Erythroblast (primary cell): ENCODE measurements at places on chromosomes 2 and 18.
A peak's percentile ranks its signal among the peaks of the same experiment; 100 is the strongest.

- DNase-seq = no peak
Observed at GRCh38 chr2:145812165-145812554, 1292.2 kb upstream of the ZEB2 start.

DNA sequence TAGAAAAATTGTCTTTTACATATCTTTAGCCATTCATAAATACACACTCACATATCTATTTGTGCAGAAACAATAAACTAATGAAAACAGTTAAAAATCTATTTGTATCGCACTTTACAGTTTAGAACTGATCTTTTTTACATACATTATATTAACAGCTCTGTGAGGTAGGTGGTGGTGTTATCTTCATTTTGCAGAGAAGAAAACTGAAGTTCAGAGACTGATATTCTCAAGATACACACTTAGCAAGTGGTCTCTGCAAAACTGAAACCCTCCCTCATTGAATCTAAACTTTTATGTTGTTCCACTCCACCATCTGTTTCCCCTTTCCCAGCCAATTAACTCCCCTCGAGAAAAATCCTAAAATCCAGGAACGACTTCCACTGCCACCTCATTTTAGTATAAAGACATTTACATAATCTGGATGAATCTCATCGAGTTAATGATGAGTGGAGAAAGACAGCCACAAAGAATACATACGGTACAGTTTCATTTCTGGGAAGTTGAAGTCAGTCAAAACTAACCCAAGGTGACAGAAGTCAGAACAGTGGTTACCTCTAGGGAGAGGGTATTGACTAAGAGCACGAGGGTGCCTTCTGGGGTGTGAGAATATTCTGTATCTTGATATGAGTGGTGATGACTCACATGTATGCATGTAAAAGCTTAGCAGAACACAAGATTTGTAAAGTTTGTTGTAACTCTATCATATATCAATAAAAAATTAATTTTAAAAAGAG is 524.2 kb upstream of the TCF4 start:
- no peak for DNase-seq

DNA sequence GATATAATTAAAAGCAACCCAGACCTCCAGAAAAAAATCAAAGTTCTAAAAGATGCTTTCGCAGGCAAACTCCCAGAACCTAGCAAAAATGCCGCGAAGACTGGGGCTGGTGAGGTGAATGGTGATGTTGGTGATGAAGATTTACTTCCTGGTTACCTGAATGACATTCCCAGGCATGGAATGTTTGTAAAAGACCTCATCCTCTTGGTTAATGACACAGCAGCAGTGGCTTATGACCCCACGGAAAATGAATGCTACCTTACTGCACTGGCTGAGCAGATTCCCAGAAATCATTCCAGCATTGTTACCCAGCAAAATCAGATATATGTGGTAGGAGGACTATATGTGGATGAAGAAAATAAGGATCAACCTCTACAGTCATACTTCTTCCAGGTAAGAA is 994 bp downstream of the KLHL41 start:
- no peak for DNase-seq

DNA sequence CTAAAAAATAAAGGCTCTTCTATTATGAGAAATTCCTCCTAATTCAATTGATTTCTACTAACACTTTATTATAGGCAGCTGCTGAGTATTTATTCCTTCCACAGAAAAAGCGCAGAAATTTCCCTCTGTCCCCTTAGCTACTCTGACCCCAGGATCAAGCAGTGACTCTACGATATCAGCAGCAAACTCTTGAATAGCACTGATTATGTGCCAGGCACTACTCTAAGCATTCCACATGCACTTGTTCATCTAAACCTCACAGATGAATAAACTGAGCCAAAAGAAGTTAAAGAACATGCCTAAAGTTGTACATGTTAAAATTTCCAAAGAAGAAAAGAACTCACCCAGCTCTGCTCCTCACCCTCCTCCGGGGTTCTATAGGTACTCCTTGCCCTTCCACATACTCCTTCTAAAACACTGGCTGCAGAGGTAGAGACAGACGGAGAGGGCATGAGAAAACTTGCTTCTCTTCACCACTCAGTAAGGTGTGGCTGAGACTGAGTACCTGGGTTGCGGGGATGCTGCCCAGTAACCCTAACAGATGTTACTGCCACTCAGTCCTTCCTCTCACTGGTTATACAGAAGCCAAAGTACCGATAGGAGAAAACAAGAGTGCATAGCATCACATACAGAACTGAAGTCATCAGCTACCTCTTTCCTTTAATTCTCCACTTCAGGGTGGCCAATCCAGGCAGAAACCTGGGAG is 9.9 kb downstream of the C1D start:
- no peak for DNase-seq

- DNase-seq = no peak
Observed at GRCh38 chr2:53150146-53150545, 617.5 kb upstream of the CHAC2 start.

DNA sequence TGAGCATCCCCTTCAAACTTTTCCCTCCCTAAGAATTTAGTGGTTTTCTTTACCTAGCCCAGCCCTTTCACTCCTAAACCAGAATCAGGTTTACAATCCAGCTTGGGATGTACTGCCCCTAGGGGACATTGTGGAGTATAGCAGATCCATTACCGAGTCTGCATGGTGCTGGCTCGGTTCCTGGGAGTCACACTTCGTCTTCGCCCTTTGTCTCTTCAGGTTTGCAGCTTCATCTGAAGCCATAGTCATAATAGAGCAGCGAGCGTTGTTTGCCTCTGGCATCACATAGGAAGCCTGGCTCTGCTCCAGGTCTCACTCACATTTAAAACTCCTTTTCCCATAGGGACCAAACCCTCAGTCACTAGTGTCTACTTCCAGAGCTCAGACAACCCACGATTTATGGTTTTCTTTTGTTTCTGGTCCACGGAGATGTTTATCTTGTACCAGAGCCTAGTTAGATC is 16.8 kb upstream of the LYPD6 start:
- DNase-seq = peak; percentile 5

- DNase-seq = peak; percentile 43
Observed at GRCh38 chr2:28752631-28753376, 1.2 kb downstream of the PPP1CB start.

DNA sequence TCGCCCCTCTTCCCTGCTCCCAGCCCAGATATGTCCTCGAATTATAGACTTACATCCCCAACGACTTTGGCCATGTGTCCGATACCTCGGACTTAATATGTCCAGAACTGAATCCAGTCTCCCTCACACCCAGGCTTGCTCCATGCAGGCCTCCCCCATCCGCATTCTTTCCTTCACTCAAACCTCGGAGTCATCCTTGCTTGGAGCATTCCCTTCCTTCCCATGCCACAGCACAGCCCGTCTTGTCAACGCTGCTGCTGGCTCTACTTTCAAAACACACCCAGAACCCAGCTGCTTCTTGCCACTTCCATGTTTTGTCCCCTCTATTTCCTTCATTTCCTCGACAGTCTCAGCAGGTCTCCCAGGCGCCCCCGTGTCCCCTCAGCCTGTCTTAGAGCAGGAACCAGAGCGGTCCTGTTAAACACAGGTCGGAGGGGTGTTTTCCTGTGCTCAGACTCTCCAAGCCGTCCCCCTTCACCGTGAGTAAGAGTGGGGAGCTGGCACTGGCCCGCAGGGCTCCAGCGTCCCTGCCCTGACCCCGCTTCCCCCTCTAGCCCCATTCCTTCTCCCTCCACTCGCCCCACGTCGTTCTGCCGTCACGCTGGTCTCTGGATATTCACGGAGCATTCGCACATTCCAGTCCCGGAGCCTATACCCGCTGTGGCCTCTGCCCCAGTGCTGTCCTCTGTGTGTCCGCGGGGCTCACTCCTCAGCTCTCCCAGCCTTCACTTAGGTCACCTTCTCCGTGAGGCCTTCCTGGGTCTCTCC is 54.4 kb downstream of the VAPA start:
- DNase-seq = no peak

DNA sequence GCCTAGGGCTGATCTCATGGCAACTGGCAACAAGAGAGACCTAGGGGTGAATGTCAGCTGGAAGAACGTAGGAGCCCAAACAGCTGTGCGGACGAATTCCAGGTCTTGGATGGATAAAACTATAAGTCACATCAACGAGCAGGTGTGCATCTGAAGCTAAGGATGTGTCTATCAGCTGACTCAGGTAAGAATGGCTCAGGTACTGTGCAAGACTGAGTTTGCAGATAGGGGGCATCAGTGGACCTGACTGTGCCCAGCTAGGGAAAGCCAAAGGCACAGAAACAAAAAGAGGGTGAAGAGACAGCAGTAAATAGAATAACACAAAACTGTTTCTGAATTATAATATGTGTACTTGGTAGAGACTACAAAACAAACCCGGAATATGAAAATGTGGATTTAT is 357.3 kb downstream of the ZEB2 start:
- DNase-seq = peak; percentile 61

DNA sequence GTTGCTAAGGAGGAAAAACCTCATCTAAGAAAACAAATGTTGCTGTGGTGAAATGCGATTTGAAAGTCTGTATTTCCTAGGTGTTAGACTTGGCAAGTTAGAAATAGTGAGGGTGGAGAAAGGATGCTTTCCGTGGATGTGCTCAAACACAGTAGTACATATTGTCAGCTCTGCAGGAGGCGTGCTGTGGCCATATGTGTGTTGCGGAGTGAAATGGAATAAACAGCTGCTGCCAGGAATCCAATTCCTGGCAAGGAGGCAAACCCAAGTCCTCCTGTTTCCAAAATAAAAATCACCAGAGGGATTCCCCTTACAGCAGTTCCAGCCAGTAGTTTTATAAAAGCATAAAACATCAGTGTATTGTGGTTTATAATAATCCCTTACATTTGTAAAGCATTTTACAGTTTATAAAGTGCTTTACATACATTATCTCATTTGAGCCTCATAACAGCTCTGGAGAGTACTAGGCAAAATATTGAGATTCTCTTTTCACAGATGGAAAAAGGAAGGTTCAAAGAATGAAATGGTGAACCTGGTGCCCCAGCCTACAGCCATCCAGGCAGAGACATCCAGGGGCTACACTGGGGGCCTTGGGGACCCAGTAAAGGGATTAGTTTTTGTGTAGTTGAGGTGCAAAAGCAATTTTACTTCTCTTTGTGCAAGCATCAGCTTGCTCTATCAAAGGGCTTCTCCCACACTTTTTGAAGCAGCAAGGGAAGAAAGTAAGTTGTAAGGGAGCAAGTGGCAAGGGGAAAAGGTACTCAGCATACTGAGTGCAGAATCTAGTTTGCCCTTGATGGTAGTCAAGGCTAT is 206.0 kb downstream of the AGPS start:
- no peak for DNase-seq

DNA sequence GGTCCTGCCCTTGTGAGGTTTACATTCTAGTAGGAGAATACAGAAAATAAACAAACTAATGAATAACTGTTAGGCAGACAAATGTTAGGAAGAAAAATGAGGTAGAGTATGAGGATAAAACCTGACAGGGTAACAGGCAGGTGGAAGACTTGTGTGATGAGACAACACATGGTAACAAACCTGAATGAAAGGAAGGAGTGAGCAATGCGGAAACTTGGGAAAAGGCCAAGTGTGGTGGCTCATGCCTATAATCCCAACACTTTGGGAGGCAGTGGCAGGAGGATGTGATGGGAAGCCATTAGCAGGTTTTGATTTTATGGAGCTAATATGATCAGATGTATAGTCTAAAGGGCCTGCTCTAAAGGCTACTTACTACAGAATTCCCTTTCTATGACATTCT is 74.2 kb downstream of the INO80D start:
- no peak for DNase-seq
